Activated gamma-delta T cell treated with Interleukin-2 at 50 U/mL for 16 hours (primary cell): ENCODE measurements at places on chromosomes 1 and 21.

- DNase-seq, result no peak
Measured at GRCh38 chr1:66317248-66317515, 216.8 kb upstream of the SGIP1 start.

GRCh38 chr1:208336137-208336518, 91.9 kb upstream of the PLXNA2 start:
- no peak for DNase-seq

- DNase-seq, result no peak
Measured at GRCh38 chr21:31133243-31133830, 95.1 kb upstream of the KRTAP19-8 start.

DNA sequence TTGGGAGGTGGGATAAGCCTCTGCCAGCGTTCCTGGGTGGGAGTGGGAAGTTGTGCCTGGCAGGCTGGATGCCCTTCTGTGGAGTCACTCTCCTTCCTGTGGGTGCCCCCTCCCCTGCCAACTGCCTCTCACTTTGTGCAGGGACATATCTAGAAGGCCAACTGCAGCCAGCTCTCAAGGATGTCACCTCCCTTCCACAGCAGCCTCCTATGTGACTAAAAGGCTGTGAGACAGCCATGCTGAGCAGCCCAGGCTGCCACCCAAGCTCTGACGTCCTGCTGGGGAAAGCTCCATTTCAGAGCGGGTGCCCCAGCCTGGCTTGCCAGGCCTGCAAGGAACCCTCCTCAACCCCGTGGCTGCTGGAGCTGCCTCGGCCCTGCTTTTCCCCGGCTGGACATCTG, 19.6 kb upstream of the SLC26A9 start:
- DNase-seq, result no peak

- DNase-seq, result no peak
Measured at GRCh38 chr21:26916799-26917198, 50.1 kb downstream of the ADAMTS5 start.

- DNase-seq, result no peak
Measured at GRCh38 chr1:224819861-224820260, 109.6 kb upstream of the DNAH14 start.

DNA sequence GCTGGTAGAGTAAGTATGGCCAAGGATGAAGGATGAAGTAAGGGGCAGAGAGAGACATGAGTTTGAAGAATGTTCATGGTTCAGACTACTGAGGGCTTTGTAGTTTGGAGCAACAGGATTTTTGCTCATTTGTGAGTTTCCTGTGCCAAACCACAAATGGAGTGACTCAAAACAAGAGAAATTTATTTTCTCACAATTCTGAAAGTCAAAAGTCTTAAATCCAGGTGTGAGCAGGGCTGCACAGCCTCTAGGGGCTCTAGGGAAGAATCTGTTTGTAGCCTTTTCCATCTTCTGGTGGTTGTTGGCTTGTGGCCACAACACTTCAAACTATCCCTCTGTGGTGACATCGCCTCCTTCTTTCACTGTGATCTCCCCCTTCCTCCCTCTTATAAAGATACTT, 58.9 kb downstream of the RHOU start:
- no peak for DNase-seq
